ENCODE measurements at places on chromosomes 5 and 9.

DNA sequence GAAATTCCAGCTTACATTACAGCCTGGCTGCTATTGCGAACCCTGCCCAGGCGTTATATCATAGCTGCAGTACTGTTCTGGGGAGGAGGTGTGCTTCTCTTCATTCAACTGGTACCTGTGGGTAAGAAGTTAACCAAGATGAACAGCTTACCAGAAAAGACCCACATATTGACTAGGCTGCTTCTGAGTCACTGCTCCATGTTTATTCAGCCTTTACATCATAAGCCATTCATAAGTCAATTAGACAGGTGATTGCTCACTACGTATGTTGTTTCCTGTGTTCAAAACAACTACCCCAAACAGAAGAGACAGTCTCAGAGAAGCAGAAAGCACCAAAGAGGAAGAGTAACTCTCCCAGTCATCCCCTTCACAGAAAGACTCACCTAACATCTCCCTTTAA, 34.7 kb upstream of the SLC22A5 start:
- no peak for DNase-seq

GRCh38 chr5:38009749-38010358, 170.0 kb upstream of the GDNF start:
- no peak for DNase-seq

DNA sequence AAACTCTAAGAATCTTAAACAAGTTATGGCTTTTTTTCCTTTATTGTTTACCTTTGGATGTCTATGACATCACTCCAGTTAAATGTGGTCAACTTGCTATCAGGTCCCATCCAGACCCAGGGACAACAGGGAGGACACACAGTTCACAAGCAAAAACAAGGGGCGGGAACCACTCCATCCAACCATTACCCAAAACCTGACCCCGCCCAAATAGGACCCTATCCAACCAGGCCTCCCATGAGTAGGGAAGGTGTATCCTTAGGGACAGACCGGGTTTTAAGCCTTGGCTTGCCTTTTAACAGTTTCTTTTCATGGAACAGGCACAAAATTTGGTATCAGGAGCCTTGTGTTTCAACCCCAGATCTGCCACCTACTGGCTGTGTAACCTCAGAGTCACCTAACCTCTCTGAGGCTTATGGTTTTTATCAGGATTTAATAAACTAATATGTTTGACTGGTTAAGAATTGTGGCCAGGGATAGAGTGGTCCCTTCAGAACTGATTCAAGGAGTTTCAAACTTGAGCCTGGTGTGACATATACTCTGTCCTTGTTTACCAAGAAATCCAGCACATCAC, 127.7 kb upstream of the RAD23B start:
- DNase-seq = no peak

GRCh38 chr5:32710550-32711361, at the start of gene NPR3:
NPR3 (plus strand) TSS chr5:32711321; CDS start chr5:32711777, 456 bp downstream.
- no peak for DNase-seq

DNA sequence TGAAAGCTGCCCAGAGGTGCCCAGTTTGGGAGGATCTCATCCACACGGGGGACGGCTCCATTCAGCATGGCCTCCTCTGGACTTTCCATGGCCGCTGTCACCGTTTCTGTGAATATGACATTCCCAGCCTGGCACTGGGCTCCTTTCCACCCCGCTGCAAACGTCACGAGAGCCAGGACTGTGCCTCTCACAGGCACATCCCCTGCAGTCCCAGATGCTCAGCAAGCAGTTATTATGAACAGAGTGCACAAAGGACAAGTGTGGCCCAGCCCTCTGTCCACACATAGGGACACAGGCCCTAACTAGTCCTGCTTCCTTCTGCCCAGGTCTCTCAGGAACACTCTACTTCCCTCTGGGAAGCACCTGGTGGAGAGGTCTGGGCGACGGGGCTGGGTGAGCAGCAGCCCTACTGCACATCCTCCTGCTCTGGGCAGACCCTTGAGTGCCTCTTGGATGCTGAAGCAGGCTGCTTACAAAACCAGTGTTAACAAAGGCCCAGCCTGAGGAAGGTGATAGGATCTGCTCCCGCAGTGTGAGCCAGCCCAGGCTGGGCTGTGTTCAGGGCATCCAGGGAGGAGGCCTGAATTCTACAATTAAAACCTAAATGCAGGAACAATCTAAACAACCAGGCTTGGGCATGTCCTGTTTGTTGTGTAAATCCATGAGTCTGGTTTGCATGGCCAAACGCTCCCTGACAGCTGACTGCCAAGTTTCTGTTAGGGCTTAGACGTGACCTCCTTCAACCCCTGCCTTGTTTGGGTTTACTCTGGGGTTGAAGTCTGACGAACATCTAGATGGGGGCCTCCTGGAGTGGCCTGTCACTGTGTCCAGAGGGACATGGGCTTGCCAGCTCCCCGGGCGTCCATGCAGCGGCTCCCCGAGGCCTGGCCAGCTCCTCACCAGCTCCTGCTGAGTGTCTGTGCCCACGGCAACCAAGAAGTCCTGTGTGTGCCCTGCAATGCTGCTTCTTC, 269.8 kb downstream of the GADD45G start:
- no peak for DNase-seq

DNA sequence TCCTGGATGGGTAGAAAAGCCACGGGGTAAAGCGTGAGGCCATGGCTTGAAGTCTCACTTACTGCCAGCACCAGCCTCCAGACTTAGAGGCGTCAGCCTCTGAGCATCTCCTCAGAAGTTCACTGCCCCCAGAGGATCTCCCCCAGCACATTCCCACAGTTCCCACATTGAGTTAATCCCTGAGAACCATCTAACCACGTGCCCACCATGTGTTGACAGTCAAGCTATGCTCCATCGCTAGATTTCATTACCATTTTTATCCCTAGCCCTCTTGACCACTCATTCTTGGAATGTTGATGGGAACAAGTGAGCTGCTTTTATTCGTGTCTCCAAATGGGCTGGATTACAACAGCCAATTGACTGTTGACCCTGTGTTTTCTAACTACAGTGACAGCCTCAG, 283.3 kb upstream of the IRX1 start:
- no peak for DNase-seq

DNA sequence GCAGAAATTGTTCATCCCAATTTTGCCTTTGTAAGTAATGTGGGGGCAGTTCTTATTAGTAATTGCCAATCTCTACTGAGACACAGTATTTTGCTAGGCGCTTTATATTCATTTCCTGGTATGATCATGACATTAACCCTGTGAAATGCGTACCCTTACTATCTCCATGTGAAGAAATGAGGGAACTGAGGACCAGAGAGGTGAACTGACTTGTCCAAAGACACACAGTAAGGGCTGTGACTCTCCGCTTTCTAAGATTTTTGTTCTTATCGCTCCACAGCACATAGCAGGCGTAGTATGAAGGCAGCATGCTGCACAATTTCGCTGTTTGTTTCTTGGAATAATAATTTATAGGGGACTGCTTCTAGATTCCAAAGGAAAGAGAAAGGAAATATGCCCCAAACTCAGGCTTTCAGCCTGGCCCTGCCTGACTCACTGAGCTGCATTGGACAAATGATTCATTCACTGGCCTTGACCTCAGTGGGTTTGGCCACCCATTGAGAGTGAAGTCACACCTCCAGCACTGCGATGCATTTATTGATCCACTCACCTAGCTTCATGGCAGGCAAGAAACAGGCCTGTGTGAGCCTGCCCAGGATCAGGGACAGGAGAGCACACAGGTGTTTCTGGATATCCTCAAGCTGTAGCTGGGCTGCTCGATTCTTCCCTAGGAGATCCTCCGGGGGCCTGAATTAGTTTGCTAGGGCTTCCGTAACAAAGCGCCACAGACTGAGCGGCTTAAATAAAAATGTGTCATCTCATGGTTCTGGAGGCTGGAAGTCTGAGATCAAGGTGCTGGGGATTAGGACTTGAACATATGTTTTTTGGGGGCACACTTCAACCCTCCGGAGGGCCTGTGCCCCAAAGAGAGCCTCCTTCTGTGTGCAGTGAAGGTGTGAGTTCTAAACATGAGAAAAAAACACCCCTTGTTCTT, 7.2 kb upstream of the DUSP1 start:
- no peak for DNase-seq

DNA sequence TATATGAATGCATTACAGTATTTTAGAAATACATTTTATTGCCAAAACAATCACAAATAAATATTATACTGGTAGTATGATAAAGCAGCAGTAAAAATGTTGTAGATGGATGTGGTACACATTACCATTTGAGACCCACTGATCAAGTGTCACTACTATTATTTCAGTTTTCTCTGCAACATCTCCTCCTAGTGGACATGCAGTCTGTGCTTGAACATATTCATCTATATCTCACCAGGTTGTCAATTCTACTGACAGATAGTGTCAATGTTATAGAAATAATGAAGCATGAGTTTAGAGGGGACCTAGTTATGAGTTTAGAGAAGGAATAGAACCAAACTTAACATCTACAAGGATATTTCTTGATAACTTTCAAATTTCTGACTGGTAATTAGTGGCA, 39.2 kb upstream of the ELOVL7 start:
- DNase-seq = no peak
